ENCODE measurements at places on chromosomes 3 and 15.

DNA sequence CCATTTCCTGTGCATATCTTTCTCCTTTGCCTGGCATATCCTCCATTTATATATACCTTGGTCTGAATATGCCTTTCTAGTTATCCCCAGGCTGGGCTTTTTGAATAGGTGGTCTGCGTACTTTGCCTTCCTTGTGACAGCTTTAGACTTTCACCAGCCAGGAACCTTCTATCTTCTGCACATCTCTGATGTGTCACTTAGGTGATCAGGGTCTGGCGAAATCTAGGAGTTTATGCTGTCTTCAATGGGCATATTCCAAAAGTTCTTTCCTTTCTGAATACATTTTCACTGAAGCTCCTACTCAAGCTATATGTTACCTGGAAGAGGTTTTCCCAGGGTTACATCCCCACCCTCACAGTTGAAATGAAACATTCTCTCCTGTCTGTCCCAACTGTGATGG lies 27.8 kb upstream of the ST3GAL6 start:
- DNase-seq: no peak

- no peak for DNase-seq
These were observed 227.7 kb upstream of the ST8SIA2 start for GRCh38 chr15:92166029-92166428.

DNA sequence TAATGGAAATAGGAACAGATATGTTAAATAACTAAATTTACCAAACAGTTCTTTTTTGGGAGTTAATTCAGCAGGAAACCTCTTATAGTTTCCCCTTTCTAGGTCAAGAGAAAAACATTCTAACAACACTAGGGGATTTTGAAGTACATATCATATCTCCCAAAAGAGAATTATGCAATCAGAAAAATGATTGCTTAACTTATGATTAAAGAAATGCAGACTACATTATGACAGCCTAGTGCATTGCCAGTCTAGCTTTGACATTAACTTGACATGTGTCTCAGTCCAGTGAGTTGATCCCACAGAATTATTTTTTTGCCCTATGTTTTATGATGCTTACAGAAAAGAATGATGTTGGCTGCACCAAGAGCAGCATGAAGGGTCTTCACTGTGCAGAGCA lies 31.7 kb upstream of the NPHP3 start:
- DNase-seq: no peak

GRCh38 chr3:16084887-16085286 lies 89.6 kb upstream of the GALNT15 start:
- DNase-seq: no peak

GRCh38 chr15:66288551-66289185 lies 4.7 kb upstream of the DIS3L start:
- DNase-seq: no peak

- DNase-seq: no peak
These were observed 533 bp upstream of the OCA2 start for GRCh38 chr15:28099555-28100140.

Measured in T-helper 17 cell (primary cell).